ENCODE measurements at places on chromosomes 4 and X.

- no peak for DNase-seq
These were observed 855.0 kb upstream of the GRID2 start for GRCh38 chr4:91448668-91449330.

- DNase-seq, result no peak
These were observed 67.0 kb downstream of the FAM13A start for GRCh38 chr4:88989990-88990389.

DNA sequence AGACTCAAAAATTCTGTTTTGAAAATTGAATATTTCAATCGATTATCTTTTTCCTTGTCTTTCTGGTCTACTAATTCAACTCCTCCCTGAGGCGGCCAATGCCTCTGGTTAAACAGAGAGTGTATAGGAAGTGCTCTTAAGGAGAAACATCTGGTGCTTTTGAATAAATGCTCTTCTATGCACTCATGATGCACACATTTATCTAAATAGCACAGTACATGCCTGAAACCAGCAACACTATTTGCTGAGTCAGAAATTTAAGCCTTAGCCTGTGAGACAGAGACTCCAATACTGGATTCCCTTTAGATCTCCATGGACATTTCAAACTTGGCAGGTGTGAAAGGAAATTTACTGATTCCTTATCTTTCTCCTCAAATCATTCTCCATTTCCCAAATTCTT lies 118.6 kb downstream of the SLIT2 start:
- DNase-seq, result no peak

DNA sequence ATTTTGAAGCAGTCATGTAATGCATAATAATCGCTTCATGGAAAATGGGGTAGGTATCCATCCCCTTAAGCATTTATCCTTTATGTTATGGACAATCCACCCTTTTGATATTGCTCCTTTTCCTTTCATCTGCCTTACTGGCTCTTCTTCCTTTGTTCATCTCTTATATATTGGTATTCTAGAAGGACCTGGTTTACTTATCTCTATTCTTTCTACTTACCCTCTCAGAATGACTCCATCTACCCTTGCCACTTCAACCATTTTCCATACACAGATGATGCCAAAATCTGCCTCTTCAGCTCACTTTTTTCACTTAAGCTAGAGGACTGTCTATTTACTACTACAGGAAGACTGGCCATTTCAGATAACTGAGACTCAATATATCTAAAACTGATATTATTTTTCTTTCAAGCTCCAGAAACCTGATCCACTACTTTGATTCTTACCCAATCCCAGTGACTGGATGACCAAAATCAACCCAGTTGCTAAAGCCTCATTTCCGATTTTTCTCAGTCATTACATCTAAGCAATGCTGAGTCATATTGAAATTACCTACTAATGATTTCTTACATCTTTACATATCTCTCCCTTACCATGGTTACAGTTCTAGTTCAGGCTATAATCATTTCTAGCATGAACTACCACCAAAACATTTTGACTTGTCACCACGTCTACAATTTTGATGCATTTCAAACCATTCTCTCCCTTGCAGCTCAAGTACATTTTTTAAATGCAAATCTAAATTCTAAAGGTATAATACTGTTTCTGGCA lies 93.7 kb downstream of the FAAH2 start:
- DNase-seq, result no peak

DNA sequence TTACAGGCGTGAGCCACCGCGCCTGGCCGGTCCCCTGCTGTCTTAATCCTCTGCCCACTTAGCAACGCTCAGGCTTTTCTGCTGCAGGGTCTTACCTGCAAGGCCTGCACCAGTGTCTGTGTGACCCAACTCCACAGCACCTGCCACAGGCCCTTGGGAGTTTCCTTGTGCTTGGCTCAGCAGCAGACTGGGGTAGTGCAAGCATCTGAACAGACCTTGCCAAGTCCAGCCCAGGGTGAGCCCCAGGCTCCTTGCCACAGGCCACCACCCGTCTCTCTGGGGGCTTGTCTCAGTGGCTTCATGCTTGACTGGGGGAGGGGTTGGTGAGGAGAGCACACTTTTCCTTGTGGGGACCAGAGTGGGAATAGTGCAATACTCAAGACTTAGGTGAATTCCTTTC lies 87.0 kb downstream of the FAM193A start:
- DNase-seq, result no peak

- no peak for DNase-seq
These were observed 333.8 kb downstream of the C4orf33 start for GRCh38 chr4:129429581-129430320.

- no peak for DNase-seq
These were observed 436.0 kb downstream of the ARHGAP24 start for GRCh38 chr4:85910985-85911384.

DNA sequence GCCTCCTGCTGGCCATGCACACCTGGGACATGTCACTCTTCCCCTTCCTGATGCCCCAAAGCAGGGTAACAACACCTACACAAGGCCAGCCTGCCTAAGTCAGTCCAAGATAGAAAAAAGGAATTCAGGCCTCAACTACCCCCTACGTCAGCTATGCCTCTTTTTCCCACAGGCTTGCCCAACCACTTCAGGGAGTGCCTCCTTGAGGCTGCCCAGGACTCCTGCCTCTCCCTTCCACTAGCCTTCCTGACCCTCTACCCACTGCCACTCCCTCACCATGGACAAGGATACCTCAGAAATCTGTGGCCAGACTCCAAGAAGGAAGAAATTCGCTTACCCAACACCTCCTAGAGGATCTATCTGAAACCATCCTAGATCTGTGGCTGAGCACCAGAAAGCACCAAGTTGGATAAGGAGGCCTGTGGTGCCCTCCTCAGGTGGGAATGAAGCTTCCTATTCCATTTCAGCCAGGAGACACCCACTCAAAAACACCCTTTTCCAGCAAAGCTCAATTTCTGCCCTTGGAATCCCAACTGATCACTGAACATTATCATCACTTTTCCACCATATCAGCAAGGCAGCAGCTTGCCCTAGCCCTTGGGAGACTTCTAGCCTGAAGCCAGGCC lies 1.8 kb downstream of the KDM5C start:
- DNase-seq, result no peak

DNA sequence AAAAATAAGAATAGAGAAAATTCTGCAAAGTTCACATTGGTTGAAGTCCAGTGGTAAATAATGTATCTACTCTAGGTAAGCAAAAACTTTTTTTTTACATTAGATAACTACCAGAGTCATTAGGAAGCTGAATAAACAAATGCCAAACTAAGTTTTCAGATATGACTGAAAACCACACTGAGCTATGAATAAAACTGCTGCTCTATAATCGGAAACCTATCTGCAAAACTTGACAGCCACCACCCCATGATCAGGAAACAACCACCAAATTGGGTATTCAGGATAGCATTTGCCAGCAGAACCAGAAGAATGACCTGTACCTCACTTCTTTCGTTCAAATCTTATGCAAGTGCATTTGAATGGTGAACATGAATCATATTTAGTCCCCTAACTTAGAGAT lies 173.0 kb upstream of the TET2 start:
- DNase-seq, result no peak

DNA sequence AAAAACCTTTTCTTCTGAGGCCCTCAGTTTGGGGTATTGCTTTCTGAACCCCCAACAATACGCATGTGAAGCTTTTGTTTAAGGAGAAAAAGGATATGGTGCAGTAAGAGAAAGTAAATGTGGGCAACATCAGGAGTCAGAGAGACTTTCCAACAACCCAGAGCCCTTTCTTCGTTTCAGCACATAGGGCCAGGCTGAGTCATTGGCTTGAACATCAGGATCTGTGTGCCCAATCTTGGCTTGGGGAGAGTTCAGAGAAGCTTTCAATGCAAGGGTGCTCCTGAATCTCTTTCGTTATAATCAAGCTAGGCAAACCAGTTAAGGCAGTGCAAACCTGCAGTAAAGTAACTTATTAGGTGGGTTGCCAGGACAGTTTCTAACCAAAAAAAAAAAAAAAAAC lies 191.2 kb downstream of the FRMPD4 start:
- DNase-seq, result no peak

DNA sequence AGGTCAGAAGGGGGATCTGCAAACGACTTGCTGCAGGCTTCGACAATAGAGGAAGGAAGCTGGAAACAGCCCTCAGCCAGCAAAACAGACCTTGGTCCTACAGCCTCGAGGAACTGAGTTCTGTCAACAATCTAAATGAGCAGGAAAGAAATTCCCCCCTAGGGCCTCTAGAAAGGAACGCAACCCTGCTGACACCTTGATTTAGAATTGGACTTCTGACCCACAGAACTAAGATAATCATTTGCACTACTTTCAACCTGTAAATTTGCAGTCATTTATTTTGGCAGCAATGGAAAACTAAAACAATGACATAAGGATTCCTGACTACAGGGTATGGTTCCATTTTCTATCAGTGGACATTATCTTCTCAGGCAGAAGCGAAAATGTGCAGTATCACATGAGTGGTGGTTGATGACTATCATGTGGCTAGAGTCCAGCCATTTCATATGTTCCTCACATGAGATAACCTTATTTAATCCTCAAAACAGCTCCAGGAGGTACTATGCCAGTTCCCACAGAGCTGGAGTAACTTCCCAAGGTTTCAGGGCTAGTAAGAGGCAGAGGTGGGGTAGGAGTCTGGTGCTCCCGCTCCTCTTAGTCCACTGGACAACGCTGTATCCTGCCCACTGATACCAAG lies 61.6 kb downstream of the SAT1 start:
- no peak for DNase-seq

DNA sequence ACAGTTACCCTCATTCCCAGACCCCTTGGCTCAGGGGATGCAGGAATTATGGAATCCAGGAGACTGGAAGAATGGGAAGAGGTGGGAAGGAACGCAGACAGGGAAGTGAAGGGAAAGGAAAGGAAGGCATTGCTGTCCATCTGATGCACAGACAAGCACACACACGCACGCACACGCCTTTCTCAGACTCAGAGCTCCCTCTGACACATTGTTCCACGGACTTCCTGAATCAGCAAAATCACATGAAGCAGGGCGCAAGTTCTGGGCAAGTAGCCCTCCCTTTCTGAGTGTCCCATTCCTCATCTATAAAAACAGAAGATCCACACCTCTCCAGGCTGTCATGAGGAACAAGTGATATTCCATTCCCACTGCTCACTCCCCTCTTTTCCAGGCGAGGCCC lies 13.2 kb downstream of the IQSEC2 start:
- DNase-seq, result no peak

- DNase-seq, result no peak
These were observed 304.9 kb upstream of the KLF3 start for GRCh38 chr4:38359113-38359512.

GRCh38 chrX:8048466-8048865 lies 121.3 kb upstream of the PNPLA4 start:
- no peak for DNase-seq

DNA sequence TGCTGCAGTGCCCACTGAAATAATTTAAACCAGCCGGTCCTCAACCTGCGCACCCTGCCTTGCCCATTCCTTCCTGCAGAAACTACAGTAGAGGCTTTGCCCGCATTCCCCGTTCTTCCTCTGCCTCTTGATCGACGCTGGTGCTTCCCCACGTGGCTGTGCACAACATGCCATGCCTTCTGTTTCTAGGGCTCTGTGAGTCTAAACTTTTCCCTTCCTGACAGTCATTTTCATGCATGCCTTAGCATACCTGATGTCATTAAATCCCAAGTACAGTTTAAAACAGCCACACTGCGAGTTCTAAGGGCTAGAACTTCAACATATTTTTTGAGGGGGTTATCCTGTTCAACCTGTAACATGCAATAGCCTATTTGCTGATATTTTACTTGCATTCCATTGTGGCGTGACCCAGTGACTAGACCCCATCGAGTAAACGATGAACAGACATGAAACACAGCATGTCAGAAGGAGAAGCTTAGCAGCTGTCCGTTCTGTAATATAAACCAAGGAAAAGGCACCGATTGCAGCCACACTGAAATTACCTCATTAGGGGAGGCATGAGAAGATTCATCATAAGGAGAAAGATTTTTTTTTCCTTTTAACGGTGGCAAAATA lies 232.5 kb downstream of the ARHGAP10 start:
- DNase-seq, result no peak

- DNase-seq, result no peak
These were observed 49.2 kb downstream of the FBXW7 start for GRCh38 chr4:152486429-152487389.

DNA sequence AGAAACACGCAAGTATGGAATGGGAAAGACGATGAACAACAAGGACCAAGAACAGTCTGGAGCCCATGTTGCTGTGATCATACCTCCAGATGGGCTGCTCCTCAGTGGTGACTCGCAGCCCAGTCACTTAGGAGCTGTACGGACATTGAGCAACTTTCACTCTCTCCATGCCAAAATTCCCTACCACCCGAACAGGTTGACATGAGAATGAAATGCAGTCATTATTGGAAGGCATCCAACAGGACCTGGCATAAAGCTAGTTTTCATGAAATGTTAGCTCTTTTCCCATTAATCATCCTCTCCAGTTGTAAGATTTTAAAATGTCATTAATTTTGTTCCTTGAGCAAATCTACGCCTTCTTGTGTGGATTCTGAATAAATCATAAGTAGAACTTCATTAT lies 82.7 kb upstream of the GPM6B start:
- peak; percentile 30 for DNase-seq

- no peak for DNase-seq
These were observed 62.0 kb downstream of the CNGA2 start for GRCh38 chrX:151796576-151796975.

DNA sequence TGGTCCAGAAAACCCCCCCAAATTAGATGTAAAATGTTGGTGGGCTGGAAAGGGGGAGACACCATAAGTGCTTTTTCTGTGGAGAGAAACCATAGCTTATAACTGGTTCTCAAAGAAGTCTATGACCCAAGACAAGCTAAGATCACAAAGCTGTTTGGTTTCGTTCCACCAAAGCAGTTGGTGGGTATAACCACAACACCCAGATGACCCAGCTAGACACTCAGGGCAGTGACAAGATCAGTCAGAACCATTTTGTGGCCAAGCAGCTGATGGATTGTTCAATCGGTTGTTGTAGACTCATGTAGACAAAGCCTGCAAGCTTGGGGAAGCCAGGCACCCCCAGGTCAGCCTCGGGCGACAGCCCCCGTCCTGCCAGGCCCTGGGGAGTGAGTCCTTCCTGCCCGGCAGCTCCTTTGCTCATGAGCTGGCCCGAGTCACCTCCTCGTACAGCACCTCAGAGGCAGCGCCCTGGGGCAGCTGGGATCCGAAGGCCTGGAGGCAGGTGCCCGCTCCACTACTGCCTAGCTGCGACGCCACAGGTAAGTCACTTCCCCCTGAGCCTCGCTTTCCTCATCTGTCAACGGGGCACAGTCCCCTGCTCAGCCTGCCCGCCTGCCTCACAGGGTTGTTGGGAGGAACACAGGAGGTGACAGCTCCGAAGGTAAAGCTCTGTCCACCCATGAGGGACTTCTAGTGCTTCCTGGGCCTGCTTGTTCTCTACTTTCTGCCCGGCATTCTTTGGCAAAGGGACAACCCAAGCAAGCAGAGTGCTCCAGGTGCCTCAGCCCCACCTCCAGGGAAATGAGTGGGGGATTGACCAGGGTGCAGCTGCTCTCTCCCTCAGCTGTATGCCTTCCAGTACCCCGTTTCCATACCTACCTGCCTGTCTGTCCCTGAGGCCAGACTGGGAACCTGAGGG lies 65.2 kb upstream of the MTM1 start:
- no peak for DNase-seq
